ENCODE measurements at places on chromosomes 11 and 22. TPM values are rescaled to one million over a fixed set of nuclear protein-coding genes. Genes with fewer than 3 reads are reported as not detected.

BDNF gene
- 0.22 TPM for total RNA-seq

KRTAP5-10 gene
- total RNA-seq, result not detected

MMP11 gene
- 5.7 TPM for total RNA-seq

LZTR1 gene
- 70.8 TPM for total RNA-seq

IRAG1 gene
- 24.8 TPM for total RNA-seq

CATSPERZ gene
- total RNA-seq, result not detected

ZC3H12C gene
- total RNA-seq, result 14.9 TPM

CREB3L1 gene
- total RNA-seq, result 8.4 TPM

LGR4 gene
- 50.6 TPM for total RNA-seq

NCR3LG1 gene
- total RNA-seq, result 4.1 TPM

CASP1 gene
- total RNA-seq, result 25.0 TPM

CBX7 gene
- total RNA-seq, result 30.8 TPM

P2RY2 gene
- total RNA-seq, result 1.4 TPM

ADM2 gene
- 0.42 TPM for total RNA-seq

TSGA10IP gene
- total RNA-seq, result not detected

KCNJ5 gene
- 4.6 TPM for total RNA-seq

MPEG1 gene
- total RNA-seq, result 71.5 TPM

DRD2 gene
- total RNA-seq, result not detected

SAA4 gene
- total RNA-seq, result 4.1 TPM

SEPTIN5 gene
- total RNA-seq, result 7.0 TPM

LAMTOR1 gene
- 117 TPM for total RNA-seq

SLCO2B1 gene
- total RNA-seq, result 185 TPM

EFCAB6 gene
- 1.3 TPM for total RNA-seq

FOXR1 gene
- not detected for total RNA-seq

NXPE1 gene
- total RNA-seq, result not detected

TRIM6 gene
- 1.4 TPM for total RNA-seq

FAM227A gene
- total RNA-seq, result 0.22 TPM

TTC9C gene
- total RNA-seq, result 23.0 TPM

BIK gene
- total RNA-seq, result not detected

ZP1 gene
- total RNA-seq, result 1.4 TPM

Data from mesenteric fat pad (tissue), 1 donor.